ENCODE measurements at places on chromosomes 1 and 21.

GRCh38 chr1:26781206-26781825, 6.4 kb upstream of the PIGV start:
- no peak for DNase-seq

- no peak for DNase-seq
Observed at GRCh38 chr1:16174886-16175598, 19.2 kb upstream of the EPHA2 start.

DNA sequence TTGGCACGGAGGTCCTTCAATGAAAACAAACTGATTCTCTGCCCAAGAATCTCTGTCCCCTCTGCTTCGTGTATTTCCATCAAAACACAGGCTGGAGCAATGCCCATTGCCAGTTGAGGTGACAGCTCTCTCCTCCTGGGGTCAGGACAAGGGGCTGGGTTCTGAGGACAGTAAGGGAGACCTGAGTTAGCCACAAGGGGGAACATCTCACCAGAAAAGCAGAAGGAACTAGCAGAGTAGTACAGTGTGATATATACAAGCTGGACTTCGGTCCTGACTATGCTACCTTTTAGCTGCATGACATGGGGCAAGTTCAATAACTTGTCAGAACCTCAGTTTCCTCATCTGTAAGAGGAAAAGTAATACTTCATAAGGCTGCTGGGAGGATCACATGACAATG, 50.3 kb downstream of the SYT2 start:
- no peak for DNase-seq

- DNase-seq, result no peak
Observed at GRCh38 chr1:58710190-58711085, 10.6 kb upstream of the MYSM1 start.

DNA sequence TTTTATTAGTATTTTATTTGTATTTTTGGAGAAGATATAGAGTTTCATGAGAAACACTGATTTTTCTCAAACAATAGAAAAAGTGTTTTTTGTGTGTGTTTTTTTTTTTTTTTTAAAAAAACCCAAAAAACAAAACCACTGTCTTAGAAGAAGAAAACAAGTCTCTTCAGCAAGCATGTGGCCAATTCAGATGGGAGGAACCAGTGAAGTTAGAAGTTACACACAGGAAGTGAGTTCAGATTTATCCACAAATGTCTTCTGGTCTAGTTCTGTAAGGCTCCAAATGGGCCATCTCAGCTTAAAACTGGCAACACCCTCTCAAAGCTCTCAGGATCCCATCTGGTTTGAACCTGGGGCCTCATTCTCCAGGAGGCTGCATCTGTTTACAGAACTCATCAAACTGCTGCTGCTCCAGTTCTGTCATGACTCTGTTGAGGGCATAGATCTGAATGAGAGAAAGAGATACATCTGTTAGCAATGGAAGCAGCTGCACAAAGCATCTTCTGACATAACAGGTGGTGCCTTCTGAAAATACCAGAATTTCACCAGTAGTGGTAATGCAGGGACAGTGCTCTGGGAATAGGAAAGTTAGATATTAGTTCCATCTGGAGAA, 9.8 kb upstream of the ERMAP start:
- no peak for DNase-seq

GRCh38 chr21:28632755-28633408, 359.8 kb downstream of the LTN1 start:
- no peak for DNase-seq
